ENCODE measurements at places on chromosomes 3 and 15. TPM values are rescaled to one million over a fixed set of nuclear protein-coding genes. Genes with fewer than 3 reads are reported as not detected.

DNA sequence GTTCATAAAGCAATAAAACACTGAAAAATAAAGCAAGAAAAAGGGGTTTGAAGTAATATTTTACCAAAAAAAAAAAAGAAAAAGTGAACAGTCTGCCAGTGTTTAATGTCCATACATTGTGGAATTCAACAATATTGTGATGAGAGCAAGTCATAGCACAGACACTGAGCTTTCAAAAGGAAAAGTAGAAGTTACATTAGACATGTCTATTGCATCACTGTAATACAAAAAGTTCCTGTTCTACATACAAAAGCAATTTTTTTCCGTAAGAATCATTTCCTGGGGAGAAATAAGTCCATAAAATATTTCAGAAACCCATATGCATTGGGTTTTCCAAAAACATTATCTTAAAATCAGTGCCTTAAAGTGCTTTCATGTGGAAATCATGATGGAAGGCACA, 11.8 kb upstream of the HDC start:
- no peaks in the 10 kb centered on the region for H3K4me1 ChIP-seq
- H3K27ac ChIP-seq: no peak overlapping the region
- H3K27me3 ChIP-seq: no peaks in the 10 kb centered on the region
- no peak overlapping the region for H3K4me3 ChIP-seq

DNA sequence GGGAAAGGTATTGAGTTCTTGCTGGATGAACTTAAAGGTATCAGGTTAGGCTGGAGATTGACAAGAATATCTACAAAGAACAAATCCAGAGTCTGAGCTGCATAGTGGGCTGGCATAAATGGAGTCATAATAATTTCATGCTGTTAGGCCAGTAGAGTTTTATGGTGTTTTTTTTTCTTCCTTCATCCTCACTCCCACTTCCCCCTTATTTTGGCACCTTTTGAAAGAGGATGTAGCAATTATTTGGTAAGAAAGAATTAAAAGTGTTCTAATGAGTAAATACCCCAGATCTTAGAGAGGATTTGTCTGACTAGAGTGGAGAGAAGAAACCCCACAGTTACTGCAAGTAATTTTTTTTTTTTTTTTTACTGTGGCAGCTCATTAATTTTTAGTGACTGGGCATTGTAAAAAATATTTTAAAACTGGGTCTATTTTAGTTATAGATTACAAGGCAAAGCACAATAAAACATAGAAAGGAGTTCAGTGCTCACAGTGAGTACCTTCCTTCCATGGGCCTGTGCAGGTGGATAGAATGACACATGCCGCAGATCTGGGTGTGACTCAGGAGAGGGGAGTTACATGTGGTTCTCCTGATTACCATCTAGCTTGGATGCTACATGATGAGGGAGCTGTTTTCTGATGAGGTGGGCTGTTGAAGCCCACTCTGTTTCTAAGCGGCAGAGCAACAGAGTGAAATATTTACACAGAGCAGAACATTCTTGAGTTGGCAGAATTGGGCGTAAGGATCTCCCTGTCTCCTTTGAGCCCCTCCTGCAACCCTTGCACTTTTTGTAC, 5.3 kb downstream of the EDEM1 start:
- no peak for DNase-seq
- no peak overlapping the region for H3K4me3 ChIP-seq
- no peaks in the 10 kb centered on the region for H3K36me3 ChIP-seq
- H3K4me1 ChIP-seq: peaks cover 53% of the 10 kb centered on the region
- H3K27ac ChIP-seq: no peak overlapping the region
- H3K27me3 ChIP-seq: no peaks in the 10 kb centered on the region

GRCh38 chr3:55267206-55267930, 219.7 kb downstream of the WNT5A start:
- H3K27me3 ChIP-seq: no peaks in the 10 kb centered on the region
- H3K27ac ChIP-seq: no peak overlapping the region
- no peak for DNase-seq
- H3K36me3 ChIP-seq: no peaks in the 10 kb centered on the region
- no peak overlapping the region for H3K4me3 ChIP-seq

GRCh38 chr15:67815036-67815592, 10.2 kb upstream of the SKOR1 start:
- DNase-seq: no peak
- no peaks in the 10 kb centered on the region for H3K36me3 ChIP-seq
- peaks cover under 1% of the 10 kb centered on the region for H3K27me3 ChIP-seq
- H3K4me1 ChIP-seq: no peaks in the 10 kb centered on the region
- no peak overlapping the region for H3K4me3 ChIP-seq

DNA sequence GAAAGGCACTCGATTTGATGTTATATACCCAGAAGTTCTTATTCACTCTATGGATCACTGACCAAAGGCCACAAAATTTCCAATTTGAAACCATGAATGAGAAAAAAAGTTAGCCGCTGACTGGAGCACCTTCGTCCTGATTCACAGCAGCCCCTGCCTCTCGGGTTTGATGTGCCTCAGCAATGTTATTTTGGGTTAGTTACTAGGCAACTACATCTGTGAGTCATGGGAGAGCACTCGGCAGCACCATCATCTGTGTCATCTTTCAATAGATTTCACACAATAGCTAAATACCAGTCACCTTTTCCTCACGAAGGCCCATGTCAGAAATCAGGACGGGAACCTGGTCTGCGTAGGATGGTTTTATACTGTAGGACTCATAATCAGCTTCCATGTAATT, 269.2 kb downstream of the ZBBX start:
- DNase-seq: no peak
- no peaks in the 10 kb centered on the region for H3K36me3 ChIP-seq
- no peak overlapping the region for H3K27ac ChIP-seq
- no peaks in the 10 kb centered on the region for H3K27me3 ChIP-seq

DNA sequence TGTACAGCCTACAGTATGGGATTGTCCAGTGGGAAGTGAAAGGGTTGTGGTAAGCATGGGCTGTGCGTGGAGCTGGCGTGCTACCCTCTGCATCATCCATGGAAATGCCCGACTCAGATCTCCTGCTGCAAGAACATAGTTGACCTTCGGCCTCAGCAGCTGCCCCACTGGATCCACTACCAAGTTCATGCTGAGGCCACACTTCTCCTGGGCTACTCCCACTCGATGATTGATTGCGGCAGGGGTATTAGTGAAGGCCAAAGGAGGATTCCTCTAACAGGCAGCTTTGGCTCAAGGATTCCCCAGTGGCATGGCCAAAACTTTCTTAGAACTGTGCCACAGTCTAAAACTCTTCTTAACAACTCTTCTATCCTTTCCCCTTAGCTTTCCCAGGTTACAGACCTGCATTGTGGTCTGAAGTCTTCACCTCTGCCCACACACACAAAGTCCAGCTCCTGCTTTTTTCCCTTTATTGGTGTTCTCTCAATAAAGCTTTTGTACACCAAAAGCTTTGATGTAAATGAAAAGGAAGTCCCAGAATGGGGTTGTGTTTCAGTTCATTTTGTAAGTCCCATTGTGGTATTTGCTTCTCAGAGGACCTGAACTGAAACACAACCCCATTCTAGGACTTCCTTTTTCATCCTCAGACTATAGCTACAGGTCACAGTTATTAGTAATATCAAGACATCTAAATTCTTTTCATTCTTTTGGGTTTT, 4.9 kb upstream of the TBC1D5 start:
- H3K27ac ChIP-seq: no peak overlapping the region
- H3K4me3 ChIP-seq: no peak overlapping the region
- H3K27me3 ChIP-seq: no peaks in the 10 kb centered on the region
- DNase-seq: no peak
- no peaks in the 10 kb centered on the region for H3K36me3 ChIP-seq

GRCh38 chr3:128260275-128260674, 107.0 kb downstream of the EEFSEC start:
- peaks cover 4% of the 10 kb centered on the region for H3K36me3 ChIP-seq
- no peak for DNase-seq
- peak overlapping the region; percentile 9 for H3K4me3 ChIP-seq

PCLAF gene
- 72.2 TPM for total RNA-seq

POTEB gene
- not detected for total RNA-seq

SCN11A gene
- 0.14 TPM for total RNA-seq

Measured in liver (tissue), 10 donors.